ENCODE measurements at places on chromosomes 5 and 9.

DNA sequence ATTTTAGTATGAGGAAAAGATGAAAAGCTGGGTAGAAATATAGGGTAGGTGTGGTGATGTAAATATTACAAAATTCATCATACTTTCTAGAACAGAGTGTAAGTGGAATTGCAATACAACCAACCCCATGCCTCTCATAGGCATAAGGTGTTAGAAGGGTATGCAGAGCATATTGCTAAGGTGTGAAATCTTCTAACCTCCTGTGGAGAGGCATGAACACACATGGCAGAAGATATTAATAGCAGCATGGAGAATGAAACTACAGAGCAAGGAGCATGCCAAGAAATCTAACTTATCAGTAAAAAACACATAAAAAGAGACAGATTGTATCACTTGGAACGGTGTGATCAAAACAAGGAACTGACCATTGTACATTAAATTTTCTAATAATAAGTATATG lies 441.5 kb downstream of the CDH18 start:
- DNase-seq: no peak

DNA sequence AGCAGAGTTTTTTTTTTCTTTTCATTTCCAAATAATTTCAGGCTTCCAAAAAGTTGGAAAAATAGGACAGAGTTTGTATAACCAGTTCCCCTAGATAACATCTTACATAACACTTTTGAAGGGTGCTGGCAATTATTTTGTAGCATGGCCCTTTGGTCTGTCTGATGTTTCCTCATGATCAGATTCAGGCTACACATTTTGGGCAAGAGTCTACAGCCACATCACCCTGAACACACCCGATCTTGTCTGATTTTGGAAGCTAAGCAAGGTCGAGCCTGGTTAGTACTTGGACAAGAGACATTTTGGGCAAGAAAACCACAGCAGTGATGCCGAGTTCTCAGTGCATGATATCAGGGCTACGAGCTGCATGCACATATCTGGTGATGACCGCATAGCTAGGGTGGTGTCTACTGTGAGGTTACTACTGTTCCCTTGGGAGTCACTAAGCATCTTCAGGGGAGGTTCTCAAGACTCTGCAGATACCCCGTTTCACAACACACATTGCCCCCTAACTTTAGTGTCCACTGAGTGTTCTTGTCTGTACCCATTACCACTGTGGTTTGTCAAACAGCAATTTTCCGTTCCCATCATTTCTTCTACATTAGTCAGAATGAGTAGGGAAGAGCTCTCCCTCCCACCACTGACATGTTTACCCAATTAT lies 86.2 kb downstream of the TTC39B start:
- no peak for DNase-seq

DNA sequence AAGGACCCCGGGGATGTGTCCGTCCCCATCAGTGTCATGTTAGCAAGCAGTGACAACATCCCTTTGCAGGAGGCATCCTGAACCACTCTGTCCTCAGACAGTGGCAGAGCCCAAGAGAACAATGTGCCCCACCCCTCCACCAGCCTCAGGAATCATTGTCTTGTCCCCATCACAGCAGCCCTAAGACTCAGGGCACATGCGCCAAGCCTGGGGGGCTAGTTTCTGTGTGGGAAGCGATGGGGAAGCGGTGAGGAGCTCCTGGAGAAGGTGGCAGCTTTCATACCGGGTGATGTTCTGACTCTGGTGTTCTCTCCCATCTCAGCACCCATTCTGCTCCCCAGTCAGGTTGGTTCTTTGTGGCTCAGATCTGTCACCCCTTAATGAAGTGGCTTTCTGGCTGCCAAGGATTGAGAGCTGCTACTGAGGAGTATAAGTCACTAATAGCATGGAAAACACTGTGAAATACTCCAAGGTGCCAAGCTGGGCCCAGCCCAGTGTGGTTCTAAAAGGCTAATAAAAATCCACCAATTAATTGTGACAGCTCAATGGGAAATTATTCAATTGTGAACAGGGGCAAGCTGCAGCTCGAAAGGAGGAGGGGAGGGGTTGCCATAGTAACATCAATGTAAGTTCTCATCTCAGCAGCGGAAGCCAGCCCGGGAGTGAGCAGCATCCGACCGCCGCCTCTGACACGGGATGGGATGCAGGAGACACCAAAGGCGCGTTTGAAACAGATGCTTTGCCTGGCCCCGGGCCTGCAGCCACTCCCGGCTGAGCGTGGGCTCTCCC lies 4.7 kb downstream of the QRFP start:
- no peak for DNase-seq

- no peak for DNase-seq
Measured at GRCh38 chr9:129422032-129422842, 198.7 kb downstream of the C9orf50 start.

DNA sequence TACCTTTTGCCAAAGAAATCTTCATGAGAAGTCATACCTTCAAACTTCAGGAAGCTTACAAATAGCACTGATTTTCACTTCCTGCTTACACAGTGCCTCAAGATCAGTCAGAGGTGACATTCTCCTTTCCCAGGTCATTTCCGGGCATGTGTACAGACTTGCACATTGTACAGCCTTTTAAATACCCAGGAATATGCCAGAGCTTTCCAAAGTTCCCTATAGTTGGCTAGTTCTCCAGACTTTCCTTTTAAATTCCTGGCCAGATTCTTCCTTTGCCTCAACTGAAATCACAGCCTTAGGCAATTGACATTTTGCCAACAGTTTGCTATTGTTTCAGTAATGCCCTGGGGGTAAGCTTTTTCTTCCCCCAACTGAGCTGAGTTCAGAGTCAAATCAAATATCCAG lies 47.2 kb downstream of the RFX3 start:
- DNase-seq: no peak

- DNase-seq: no peak
Measured at GRCh38 chr5:403995-404394, 39.0 kb upstream of the EXOC3 start.

GRCh38 chr5:137395011-137395755 lies 103.9 kb downstream of the SPOCK1 start:
- peak; percentile 12 for DNase-seq

DNA sequence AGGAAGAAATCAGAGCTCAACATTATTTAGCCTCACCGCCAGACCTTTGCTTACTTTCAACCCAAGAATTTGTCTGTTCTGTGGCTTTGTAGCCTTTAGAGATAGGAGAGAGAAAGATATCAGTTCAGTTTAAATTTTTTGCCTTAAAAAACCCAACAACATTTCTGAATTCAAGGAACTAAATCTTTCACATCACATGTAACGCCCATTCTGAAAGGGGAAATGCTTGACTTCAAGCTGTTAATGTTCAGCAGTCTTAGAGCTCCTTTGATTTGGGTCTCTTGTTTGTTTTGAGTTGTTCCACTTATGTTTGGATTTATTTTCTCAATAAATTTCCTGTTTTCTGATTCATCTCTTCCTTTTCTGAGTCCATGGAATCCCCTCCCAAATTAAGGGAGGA lies 294.5 kb downstream of the ARHGAP26 start:
- DNase-seq: no peak

- DNase-seq: no peak
Measured at GRCh38 chr9:8604201-8604600, 804.6 kb upstream of the DMAC1 start.

DNA sequence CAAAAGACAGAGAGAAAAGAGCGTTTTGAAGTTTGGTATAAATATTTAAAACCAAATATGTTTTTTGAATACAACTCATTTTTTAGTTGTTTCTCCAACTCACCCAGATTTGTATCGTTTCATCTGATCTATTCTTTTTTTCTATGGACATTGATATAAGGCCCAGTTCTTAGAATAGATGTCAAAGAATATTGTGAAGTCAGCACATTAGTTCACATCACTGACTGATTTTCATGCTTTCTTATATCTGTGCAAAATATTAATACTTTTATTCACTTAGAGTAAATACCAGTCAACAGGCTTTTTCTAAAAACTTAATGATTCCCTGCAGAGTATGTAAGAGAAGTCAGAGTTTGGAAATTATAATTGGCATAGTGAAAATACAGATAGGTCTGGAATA lies 254.4 kb upstream of the PTPRD start:
- no peak for DNase-seq

GRCh38 chr5:56656846-56657726 lies 158.3 kb upstream of the MAP3K1 start:
- no peak for DNase-seq

GRCh38 chr5:39376293-39376714 lies 12.0 kb upstream of the C9 start:
- DNase-seq: peak; percentile 41

DNA sequence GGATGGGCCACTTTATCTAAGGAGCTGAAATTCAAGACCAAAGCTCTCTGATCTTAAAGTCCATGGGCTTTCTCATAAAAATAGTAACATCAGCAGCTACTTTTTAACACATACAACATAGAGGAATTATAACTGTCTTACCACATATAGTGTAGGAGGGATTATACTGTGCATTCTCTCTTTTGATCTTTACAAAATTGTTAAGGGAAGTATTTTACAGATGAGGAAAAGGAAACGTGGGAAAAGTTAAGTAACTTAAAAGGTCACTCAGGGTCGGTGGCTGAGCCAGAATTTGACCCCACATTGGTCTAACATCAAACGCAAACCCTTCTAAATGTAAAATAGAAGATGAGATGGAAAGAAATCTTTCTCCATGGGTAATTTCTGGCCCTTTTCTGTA lies 38.4 kb downstream of the ZNF608 start:
- DNase-seq: no peak

- DNase-seq: no peak
Measured at GRCh38 chr5:74625742-74626241, 14.7 kb downstream of the ENC1 start.

- DNase-seq: no peak
Measured at GRCh38 chr5:56699538-56699937, 115.8 kb upstream of the MAP3K1 start.

DNA sequence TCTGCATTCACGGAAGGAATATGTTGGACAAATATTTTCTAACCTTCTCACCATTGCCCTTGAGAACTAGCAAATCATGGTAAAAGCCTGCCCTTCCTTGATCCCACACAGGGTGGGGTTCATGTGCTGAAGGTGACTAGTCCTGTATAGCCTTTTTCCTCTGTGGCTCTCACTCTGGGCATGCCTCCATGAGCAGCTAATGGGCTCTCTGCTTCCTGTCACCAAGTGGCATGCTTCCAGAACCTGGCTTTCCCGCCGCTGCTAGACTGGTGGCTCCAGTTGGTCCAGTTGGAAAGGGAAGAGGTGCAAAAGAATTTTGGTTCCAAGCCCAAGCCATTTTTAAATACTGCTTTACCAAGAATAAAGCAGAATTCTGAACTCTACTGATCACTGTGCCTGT lies 35.5 kb downstream of the FBXO10 start:
- no peak for DNase-seq

DNA sequence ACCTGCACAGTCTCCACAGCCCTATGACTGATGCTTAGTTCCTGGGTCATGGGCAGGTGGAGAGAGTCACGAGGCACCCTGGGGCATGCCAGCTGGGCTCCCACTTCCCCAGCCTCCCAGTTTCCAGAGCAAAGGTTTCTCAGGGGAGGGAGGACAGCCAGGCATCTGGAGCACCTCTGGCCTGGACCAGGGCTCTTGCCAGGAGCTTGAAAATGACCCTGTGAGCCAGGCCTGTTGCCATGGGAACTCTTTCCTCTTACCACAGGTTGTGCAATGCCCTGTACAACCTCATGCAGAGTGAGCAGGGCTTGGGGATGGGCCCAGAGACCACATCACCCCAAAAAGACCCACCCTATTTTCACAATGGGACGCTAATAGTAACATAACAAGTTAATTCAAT lies 113.1 kb downstream of the PSD2 start:
- DNase-seq: peak; percentile 25

GRCh38 chr5:129460936-129461710 lies 1.0 kb downstream of the ADAMTS19 start:
- no peak for DNase-seq

- peak; percentile 10 for DNase-seq
Measured at GRCh38 chr5:35087991-35088390, 40.2 kb upstream of the AGXT2 start.

DNA sequence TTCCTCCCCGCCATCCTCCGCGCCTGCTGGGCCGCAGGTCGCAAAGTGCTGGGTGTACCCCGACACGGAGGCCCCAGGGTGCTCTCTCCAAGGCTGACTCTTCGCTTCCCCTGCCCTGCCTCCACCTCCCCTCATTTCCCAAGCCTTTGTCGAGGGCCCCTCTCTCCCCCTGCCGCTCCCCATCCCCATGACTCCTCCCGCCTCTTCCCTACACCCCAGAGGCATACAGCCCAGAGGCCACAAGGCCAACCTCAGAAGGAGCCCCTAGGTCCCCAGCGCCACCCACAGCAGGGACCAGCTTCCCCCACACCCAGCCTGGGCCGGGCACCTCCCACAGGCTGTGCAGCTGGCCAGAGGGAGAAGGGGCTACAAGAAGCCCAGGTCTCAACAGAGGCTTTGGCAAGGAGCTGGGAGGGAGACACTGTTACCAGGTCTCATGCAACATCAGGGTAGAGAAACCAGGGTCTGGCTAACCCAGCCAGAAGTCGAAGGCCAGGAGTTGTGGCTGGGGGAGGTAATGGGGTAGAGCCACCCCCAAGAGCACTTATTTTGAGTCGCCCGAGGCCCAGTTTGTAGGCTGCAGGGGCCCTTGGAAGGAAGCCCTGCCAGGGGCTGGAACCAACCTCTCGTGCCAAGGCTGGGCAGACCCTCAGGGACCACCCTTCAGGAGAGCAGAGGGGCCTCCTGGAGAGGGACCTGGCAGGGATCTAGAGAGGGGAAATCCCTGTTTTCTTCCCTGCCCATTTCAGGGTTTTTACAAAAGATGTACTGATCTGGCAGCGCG lies 24.5 kb upstream of the SARDH start:
- DNase-seq: no peak

- DNase-seq: peak; percentile 75
Measured at GRCh38 chr9:113187929-113188595, 33.0 kb downstream of the FKBP15 start.

DNA sequence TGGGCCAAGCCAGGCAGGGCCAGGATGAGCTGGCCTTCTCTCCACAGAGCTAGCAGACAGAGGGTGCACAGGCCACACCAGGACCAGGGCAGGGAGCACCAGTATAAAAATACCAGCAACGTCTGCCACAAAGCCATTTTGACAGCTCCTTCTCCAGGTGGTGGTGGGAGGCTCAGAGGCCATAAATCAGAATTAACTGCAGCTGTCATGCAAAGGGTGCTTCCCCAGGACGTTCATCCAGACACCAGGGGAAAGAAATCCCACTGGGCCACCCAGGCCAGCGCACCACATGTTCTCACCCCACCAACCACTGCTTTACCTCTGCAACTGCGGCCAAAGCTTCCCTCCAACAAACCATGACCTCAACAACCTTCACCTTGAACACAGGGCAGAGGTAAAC lies 403.7 kb upstream of the TRPC7 start:
- DNase-seq: no peak

- DNase-seq: no peak
Measured at GRCh38 chr9:96411129-96411838, 6.9 kb downstream of the ZNF367 start.

GRCh38 chr5:107040907-107041306 lies 629.8 kb downstream of the EFNA5 start:
- no peak for DNase-seq

DNA sequence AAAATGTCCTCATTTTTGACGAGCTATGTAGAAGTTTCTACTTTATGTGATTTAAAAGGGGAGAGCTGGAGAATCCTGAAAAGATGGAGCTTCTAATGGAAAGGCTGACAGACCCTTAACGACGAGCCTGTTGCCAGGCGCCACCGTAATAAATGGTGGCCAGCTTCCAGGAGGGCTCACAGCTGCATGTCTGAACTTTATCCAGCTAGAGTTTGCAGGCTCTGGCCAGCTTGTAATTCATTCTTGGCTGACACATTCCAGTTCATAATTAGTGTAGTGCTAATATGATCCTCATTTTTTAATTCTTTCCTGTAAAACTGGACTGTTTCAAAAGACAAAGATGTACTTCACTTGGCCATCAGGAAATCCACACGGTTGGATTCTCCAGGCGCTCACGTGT lies 246.7 kb downstream of the GAS1 start:
- no peak for DNase-seq

- no peak for DNase-seq
Measured at GRCh38 chr5:97499605-97500004, 316.6 kb upstream of the RIOK2 start.

Data from H54 (cell line).